CD4-positive, alpha-beta T cell treated with Interleukin-4 for 1 hour (primary cell): ENCODE measurements at places on chromosomes 2 and 18.

DNA sequence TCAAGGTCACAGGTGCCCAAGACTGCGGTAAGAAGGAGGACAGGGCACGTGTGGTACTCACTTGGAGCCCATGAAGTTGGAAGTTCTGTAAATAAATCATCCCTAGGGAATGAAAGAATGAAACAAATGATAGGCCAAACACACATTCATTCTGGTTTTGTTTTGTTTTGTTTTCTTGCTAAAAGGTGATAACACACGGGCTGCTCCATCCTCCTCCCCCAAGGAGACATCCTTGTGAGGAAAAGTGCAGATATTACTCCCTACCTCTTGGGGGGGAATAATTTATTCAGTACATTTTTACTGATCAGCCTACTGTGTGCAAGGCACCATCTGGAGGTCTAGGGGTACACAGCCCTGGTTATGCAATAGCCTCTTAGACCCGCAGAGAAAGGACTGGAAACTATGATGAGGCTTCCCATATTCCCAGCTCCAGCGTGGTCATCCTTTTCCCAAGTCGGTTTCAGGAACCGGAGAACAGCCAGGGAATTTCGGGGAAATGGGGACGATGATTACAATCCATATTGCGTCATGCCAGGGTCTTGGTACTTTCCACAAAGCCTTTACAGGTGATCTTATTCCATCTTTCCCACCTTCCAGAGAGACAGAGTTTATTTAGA lies 6.3 kb downstream of the RAX start:
- DNase-seq: no peak

- no peak for DNase-seq
These were observed 33.9 kb downstream of the ARHGAP25 start for GRCh38 chr2:68768461-68768860.

- DNase-seq: peak; percentile 30
These were observed at the start of gene ASAP2 for GRCh38 chr2:9205963-9206948. Gene ASAP2, plus strand, starts transcription at chr2:9206812. Its CDS starts 293 bp downstream, at chr2:9207105.

- no peak for DNase-seq
These were observed 803.1 kb upstream of the RAB6C start for GRCh38 chr2:129176375-129176774.

GRCh38 chr18:58975296-58975695 lies 110.6 kb downstream of the ZNF532 start:
- DNase-seq: no peak

DNA sequence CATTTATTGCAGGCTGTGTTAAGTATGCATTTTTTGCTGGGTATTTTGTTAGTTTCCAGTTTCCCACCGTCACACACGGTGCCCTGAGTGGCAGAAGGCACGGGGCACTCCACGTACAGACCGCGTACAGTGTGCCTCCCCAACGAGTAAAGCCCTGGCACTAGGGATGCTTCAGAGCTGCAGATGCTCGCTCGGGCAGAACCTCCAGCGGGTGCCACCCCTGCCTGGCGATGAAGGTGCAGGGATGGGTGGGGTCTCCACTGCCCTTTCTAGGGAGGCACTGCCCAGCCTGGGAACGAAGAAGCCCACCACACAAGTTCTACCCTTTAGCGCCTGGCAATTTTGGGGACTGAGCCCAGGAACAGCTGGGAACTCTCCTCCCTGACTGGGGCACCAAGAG lies 4.1 kb downstream of the GREB1 start:
- DNase-seq: no peak

DNA sequence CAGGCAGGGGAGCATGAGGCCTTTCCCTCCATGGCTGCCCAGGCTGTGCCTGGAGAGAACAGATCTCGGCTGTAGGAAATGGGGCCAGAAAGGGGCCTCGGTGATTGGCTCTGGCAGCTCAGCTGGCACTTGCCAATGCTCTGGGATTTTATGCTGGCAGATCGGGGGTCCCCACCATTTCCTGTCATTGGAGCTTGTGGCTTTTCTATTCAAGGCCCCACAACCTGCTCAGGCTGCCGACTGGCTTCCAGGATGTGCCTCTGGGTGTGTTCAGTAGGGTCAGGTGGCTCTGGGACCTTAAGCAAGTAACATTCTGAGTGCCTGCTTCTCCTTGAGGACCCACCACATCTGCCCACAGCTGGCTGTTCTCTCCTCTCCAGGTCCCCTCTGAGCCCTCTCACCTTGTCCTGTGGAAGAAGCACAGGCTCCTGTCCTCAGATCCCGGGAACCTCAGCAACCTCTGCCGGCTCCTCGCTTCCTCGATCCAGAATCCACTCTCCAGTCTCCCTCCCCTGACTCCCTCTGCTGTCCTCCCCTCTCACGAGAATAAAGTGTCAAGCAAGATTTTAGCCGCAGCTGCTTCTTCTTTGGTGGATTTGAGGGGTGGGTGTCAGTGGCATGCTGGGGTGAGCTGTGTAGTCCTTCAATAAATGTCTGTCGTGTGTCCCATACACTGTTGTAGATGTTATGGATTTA lies 4.2 kb downstream of the GNLY start:
- no peak for DNase-seq

DNA sequence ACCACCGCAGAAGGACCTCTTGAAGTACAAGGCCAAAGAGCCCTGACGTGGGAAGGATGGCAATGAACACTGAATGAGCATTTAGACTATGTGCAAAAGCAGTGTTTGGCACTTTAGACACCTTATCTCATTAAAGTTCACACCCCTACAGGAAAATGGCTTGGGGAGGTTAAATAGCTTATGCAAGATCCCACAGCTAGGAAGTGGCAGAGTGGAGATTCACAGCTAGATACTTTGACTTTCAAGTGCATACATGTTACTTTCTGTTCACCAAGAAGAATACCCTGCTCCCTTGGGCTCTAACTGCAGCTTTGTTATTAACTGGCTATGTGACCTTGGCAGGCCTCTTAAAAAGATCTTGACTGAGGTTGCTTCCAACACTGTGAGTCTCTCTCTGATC lies 58.2 kb downstream of the ICOS start:
- DNase-seq: no peak

GRCh38 chr2:28338046-28338817 lies 54.4 kb upstream of the FOSL2 start:
- DNase-seq: no peak

DNA sequence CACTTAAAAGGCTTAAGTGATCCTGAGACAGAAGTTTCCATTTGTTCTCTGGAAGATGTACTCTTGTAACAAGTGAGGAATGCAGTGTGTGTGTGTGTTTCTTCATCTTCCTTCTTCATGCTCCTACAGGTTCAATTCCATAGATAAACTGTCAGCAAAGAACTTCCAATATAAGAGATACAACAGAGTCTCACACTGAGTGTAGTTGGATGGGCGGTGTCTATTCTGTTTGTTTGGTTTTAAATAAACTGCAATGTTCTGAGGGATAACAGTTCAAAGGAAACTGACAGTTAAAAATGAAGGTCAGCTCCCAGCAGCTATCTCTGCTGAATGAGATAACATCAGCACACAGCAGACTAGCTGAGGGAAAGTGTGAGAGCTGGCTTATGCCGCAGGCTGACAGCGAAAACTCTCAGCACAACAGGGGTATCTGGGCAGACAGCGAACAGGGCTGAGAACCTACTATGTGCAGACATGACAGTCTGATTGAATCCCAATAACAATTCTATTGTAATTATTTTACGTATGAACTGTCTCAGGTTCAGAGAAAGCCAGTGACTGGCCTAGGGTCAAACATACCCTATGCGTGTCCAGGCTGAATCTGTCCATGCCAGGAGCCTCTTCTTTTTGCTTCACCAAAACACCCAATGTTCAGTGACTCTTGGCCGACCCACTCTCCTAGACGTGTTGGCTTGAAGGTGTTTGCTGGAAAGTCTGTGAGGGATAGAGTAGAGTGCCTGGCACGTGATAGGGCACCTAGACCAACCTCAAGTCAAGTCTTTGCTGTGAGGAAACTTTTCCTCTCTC lies 201.9 kb upstream of the TRIB2 start:
- DNase-seq: peak; percentile 43

DNA sequence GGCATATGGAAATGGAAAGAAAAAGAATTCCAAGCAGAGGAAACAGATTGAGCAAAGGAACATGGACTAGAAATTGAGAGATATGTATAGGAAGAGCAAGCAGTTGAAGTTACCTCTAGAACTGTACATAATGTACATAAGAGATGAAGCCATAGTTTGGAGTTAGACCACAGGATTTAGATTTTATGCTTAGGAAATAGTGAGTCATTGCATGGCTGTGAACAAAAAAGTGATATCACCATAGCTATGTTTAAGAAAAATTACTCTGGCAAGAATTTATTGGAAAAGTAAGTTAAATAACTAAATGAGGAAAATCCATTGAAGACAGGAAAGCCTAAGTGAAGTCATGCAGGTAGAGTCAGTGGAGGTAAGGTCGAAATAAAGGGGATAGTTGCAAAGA lies 99.4 kb upstream of the GALNT5 start:
- no peak for DNase-seq

DNA sequence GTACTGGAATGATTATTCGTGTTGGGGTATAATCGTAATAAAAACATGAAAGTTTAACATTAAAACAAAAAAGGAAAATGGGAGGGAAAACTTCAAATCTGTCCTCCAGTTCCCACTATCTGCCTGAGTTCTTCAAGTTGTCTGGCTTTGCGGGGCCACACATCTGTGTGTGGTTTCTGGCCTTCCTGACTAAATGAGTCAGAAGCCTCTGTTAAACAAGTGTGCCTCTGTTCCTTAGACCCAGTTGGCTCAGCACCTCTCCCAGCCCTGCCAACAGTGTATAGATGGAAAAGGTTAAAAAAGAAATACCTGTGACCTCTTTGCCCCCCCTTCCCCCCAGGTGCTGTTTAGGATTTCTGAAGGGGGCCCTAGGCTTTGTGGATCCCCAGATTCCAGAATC lies 30.2 kb downstream of the XDH start:
- DNase-seq: no peak

GRCh38 chr2:27185331-27186026 lies 26.4 kb upstream of the ATRAID start:
- no peak for DNase-seq

DNA sequence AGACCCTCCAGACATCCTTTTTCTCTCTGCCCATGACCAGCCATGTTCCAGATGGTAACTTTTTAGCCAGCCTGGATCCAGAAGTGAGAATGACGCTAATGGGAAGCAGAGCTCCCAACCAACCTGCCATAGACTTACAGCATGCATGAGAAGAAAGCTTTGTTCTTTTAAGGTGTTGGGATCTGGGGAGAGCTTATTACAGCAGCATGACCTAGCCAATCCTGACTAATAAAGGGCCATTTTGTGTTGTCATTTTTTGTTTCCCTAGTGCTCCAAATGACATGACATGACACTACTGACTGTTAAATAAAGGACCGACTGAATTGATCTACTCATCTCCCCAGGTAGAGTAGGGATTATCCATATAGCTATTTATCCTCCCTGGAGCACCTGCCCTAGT lies 5.2 kb upstream of the PRKCE start:
- no peak for DNase-seq

GRCh38 chr2:26738481-26738880 lies 25.6 kb upstream of the SLC35F6 start:
- no peak for DNase-seq

DNA sequence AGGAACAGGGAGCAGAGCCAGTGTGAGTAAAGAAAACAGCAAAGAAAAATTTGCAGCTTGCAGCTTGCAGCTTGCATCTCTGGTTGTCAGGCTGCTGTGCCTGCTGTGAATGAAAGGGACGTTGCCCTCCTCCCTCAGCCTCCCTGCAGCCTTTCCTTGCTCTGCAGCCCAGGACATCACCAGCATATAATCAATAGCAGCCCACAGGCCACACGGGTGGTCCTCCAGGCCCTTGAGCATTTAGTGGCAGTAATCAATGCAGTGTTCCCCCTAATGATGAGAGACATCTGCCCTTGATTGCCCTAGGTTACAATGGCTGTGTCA lies 122.2 kb upstream of the TACR1 start:
- DNase-seq: no peak

GRCh38 chr18:79272916-79273315 lies 122.8 kb upstream of the NFATC1 start:
- no peak for DNase-seq

DNA sequence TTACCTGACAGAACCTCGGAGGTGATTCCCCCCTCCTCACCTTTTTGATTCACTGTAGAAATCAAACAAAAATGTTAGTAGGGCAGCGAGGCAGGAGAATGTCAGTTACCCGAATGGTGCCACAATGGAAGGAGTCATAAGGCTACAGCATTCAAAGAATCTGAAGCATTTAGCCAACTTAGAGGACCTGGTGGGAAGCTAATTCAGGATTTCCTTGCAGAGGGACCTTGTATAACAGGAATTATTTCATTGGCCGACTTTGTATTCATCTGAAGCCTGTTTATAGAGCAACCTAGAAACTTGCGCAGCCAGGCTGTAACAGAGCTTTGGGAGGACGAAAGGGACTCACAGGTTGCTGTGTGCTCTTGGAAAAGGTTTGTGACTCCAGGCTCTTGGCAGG lies 129.1 kb upstream of the MMADHC start:
- DNase-seq: no peak

DNA sequence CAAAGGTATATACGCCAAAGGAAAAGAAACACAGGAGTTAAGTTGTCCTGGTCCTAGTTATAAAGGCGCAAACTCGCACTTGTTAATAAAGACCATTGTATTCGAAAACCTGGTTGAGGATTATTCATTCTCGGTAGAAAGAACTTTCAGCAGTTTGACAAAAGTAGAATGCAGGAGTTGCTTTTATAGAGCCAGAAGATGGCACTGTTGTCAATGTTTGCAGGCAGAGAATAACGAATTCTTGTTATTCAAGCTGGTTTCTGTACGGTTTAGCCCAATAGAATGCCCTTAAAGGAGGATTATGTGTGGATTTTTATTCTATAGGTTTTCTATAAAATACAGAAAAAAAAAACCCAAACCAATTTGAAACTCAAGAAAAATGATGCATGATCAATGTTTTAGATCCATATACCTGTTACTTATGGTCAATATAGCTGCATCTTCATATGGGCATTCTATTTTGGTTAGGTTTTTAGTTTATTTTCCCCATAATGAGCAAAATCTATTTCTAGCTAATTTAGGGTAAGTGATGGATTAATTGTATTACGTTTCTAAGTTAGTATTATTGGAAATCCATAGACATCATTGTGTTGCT lies 510.3 kb downstream of the PLCL1 start:
- DNase-seq: no peak

- DNase-seq: no peak
These were observed 34.2 kb upstream of the CAB39 start for GRCh38 chr2:230678451-230678850.

DNA sequence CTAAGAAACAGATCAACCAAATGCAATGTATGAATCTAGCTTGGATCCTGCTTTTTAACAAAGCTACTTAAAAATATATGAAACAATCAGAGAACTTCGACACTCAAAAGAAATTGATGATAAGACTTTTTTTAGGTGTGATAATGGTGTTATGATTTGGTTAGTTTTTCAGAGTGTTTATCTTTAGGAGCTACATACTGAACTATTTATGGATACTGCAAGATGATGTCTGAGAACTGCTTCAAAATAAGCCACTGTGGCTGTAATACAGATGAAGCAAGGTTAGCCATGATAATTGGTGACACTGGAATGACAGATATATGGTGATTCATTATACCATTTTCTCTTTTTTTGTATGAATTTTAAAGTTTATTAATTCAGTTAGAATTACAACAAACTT lies 14.2 kb downstream of the SLC25A12 start:
- no peak for DNase-seq

GRCh38 chr2:102069311-102069974 lies 73.1 kb upstream of the IL1R1 start:
- DNase-seq: no peak
